Activated T-helper 9 cell treated with anti-CD3 and anti-CD28 coated beads, Interleukin-2, amount 50 U/mL, for 16 hours (primary cell): ENCODE measurements at places on chromosomes 11 and 22.

GRCh38 chr22:43402128-43402527 lies 9.7 kb upstream of the MPPED1 start:
- DNase-seq = no peak

DNA sequence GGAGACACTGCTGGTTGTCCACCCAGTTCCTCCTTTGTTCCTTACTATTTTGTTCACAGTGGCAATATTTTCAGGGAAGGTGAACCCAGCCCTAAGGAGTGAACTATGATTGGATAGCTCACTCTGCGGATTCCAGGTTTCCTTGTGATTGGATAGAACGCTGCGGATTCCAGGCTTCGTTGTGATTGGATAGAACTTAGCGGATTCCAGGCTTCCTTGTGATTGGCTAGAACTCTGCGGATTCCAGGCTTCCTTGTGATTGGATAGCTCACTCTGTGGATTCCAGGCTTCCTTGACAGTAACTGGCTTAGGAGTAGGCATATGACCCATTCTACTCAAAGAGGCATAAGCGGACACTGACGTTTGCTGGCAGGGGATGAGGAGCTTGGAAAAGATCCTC lies 28.6 kb upstream of the ADA2 start:
- DNase-seq = no peak

- no peak for DNase-seq
Measured at GRCh38 chr22:42967005-42967404, 47.9 kb downstream of the PACSIN2 start.

GRCh38 chr11:7353100-7353499 lies 101.4 kb downstream of the SYT9 start:
- DNase-seq = no peak

DNA sequence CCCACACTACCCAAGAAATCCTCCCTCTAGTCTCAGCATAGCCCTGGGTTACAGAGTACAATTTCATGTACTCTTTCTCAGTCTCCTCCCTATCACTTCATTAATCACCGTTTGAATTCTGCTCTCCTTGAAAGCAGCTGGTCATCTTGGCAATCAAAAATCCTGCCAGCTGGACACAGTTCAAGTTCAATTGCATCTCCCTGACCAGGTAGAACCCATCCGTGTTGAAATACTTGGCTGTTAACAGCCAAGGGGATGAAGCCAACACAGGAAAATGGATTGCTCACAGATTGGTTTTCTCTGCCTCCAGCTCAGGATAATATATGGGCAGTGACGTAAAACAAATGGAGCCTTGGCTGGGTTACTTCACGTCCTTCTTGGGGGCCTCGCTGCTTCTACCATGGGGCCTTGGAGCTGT lies 55.1 kb upstream of the GRK3 start:
- no peak for DNase-seq

DNA sequence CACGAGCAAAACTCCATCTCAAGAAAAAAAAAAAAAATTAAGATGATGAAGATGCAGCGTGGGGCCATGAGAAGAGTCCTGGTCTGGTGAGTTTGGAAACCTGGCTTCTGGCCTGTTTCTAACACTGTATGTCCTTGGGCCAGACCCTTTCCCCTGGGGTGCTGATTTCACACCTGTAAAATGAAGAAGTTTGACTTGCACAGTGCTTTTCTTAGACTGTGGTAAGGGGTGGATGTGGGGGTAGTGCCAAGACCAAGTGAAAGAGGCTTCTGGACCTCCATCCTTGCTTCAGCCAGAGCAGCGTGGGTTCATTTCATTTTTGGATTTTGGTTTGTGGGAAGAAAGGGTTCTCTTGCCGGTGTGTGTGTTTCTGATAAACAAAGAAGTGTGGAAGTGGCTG lies 42.1 kb downstream of the PTPRJ start:
- DNase-seq = no peak

- no peak for DNase-seq
Measured at GRCh38 chr11:103949781-103950180, 86.7 kb upstream of the DDI1 start.

DNA sequence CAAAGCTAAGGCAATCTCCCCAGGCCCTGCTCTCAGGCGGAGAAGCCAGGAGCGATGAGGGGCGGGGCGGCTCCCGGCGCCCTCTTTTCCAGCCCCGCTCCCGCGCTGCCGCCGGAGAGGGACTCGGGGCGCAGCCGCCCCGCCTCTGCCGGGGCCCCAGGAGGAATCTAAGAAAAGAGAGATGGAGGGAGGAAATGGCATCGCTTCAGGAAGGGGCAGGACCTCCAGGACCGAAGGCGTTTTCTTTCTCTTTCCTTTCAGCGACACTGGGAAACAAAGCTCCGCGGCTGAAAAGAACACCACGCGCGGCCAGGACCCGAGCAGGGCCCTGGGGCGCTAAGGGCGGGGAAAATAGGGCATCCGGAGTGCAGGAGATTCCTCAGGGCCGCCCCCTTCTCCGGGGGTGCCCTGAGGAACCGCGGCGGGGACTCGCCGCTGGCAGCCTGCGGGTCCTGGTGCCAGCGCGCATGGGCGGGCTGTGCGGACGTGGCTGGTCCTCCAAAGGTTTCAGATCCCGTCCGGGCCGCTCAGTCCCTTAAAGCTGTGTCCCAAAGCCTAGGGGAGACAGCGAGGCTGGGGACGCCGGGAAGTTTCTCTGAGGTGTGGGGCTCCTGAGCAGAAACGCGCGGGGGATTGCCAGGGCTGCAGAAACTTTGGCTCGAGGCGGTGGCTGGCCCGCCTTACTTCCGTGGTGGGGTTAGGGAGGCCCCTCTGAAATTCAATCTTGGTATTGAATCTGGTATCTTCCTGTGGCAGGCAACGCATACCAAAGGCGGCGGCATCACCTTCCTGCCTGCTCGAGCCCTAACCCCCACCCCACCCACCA lies 2.8 kb upstream of the BSX start:
- no peak for DNase-seq

DNA sequence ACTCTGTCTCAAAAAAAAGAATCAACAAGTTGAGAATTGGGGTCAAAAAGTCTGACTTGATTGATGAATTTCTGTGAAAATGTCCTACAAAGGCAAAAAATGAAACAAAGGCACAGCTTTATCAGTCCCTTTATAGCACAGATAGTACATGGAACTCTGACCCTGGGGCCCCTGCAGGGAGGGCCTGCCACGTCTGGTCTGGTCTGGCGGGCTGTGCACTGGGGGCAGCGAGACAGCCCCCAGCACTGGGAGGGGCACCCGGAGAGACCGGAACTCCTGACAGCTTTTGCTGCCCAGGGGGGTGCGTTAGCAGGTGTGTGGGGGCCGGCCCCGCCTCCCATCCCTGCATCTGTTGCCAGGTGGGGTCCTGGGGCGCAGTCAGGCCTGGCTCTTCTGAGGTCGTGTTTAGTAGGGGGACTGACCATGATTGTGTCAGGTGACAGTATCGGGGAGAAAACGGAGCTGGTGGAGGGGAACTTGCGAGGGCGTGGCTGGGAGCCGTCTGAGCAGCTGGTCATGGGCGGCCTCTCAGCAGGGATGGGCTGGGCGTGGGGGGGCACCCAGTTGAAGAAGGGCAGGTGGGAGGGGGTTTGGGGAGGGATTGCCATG lies 51.7 kb downstream of the GRAMD4 start:
- DNase-seq = no peak

DNA sequence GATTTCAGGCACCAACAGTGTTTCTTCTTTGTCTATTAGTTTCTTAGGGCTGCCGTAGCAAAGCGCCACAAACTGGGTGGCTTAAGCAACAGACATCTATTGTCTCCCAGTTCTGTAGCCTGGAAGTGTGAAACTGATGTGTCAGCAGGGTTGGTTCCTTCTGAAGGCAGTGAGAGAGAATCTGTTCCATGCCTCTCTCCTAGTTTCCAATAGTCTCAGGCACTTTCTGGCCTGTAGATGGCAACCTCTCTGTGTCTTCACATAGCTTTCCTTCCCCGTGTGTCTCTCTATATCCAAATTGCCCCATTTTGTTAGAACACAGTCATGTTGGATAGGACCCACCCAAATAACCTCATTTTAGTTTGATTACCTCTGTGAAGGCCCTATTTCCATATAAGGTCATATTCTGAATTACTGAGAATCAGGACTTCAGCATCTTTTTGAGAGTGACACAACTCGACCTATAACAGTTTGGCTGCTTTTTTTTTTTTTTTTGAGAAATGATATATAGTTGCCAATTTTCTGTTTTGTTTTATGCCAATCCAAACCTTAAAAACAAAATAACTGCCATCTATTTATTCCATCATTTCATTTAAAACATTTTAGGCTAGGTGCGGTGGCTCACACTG lies 108.2 kb downstream of the SLC36A4 start:
- no peak for DNase-seq

GRCh38 chr22:37391702-37392101 lies 35.6 kb downstream of the ELFN2 start:
- no peak for DNase-seq

- no peak for DNase-seq
Measured at GRCh38 chr11:69301455-69302401, 7.8 kb downstream of the MYEOV start.

DNA sequence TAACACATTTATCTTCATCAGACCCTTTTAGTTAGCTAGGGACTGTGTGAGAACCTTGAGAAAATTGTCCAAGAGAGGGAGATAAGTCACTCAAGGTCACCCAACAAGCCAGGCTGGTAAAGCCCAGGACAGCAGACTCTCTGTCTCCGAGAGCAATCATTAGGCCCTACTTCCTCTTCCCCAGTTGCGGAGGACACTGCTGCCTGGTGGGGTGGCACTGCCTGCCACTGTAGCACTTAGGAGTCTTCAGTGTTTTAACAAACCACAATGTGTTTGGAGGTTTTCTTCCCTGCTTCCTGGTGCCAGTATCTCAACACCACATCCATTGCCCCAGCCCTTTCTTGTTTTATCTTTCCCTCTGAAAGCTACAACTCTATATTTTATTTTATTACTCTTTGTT lies 132.1 kb upstream of the LDLRAD3 start:
- no peak for DNase-seq

GRCh38 chr22:35995772-35996171 lies 32.9 kb downstream of the RBFOX2 start:
- no peak for DNase-seq

DNA sequence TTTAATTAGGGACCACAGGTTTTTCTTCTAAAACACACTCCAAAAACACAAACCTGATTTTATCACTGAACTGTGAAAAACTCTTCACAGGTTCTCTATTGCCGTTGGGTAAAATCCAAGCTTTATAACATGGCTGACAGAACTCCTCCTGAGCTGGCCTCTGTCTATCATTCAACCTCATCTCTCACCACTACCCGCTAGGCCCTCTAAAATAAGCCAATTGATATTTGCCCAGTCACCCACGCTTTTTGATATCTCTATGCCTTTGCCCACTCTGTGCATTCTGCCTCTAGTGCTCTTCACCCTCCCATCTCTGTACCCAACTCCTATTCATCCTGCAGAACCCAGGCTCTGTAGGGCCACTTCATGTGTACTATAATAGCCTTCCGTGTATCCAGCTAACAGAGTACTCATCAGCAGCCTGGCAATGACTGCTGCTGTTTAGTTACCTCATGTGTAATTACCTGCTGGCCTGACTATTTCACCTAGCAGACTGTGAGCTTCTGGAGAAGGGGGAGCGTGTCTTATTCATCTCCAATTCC lies 1.1 kb upstream of the CNGA4 start:
- no peak for DNase-seq

GRCh38 chr11:17972987-17973386 lies 39.9 kb downstream of the SERGEF start:
- DNase-seq = no peak

DNA sequence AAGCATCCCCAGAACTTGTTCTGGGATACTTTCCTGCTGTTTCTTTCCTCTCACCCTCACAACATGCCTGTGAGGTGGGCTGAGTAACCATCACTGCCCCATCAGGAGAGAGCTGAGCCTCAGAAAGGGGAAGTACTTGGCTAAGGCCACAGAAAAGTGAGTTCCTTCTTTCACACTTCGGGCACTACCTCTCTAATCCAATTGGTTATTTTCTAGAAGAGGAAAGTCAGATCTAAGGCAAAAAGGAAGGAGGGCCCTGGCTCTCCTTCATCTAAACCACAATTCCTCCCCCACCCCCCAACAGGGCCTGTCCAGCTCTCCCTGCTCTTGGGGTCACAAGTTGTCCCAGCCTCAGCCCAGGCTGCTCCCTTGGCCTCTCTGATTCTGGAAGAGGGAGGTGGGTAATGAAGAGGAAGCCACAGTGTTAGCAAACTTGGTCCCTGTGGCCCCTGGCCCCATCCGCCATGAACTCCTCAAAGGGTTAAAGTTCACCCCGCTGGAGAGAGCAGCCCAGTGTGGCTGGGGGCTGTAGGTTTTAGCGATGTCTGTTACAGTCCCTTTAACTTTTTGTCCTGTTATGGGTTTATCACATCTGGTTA lies 34.0 kb downstream of the SLC22A12 start:
- DNase-seq = no peak

GRCh38 chr22:41906822-41907221 lies 8.1 kb downstream of the SHISA8 start:
- no peak for DNase-seq

DNA sequence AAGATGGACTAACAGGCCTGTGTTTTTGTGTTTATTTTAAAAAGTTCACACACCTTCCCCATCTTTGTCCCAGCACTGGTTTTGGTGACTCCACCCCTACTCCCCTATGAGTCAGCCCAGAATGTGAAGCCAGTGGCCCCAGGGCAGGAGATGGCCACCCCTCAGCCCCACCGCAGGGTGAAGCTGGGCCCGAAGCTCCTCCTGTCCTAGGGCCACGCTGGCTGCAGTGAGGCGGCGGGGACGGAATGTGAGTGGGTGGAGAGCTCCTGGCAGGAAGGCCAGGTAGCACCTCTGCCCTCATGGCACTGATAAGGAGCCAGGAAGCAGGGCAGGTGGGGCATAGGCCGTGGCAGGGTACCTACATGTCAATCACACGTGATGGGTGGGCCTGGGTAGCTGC lies 39.9 kb downstream of the SGSM3 start:
- no peak for DNase-seq

DNA sequence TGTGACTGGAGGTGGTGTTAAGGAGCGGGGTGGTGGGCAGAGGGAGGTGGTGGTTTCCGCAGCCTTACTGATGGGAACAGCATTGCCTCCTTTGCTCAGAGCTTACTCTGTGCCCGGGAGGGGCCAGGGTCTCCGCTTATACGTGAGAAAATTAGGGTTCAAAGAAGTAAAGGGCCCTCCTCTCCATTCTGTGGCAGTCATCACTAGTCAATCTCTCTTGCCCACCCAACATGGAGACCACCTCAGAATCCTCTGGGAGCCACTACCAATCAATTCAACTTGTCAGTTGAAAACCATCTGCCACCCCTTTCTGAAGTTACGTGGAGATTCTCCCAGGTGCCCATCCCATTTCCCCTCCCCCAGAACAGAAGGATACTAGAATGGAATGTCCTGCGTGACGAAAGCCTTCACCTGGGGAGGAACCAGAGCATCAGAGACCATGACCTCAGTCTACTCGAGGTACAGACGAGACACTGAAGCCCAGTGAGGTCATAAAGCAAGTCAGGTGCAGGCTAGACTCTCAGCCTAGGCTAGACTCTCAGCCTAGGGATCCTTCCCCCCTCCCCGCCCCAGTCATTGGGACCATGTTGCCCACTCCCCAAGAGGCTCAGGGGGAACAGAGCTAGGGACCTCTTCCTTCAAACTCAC lies 2.0 kb downstream of the SELENOM start:
- DNase-seq = no peak

- DNase-seq = no peak
Measured at GRCh38 chr11:76025068-76025467, 181.2 kb downstream of the WNT11 start.

- DNase-seq = no peak
Measured at GRCh38 chr11:22180131-22180530, 12.8 kb upstream of the ANO5 start.
